ENCODE measurements at places on chromosomes 3 and 15.
A peak's percentile ranks its signal among the peaks of the same experiment; 100 is the strongest.

DNA sequence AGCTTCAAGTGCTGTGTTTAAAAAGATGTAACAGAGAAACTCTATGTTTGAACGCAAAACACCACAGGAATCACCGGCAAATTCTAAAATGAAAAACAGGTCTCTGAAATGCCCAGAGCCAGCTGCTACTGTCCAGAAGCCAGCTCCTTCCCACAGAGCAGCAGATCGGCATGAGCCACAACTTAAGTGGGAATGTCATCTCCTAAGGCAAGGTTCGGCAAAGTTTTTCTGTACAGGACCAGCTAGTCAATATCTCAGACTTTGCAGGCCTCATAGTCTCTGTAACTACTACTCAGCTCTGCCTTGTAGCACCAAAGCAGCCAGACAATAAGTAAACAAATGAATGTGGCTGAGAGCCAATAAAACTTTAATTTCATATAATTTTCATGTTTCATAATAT, 4.9 kb downstream of the PLOD2 start:
- no peak for DNase-seq

- DNase-seq, result no peak
Observed at GRCh38 chr3:124246949-124247348, 255.0 kb upstream of the ROPN1 start.

- no peak for DNase-seq
Observed at GRCh38 chr3:120119846-120120510, 25.7 kb upstream of the GSK3B start.

DNA sequence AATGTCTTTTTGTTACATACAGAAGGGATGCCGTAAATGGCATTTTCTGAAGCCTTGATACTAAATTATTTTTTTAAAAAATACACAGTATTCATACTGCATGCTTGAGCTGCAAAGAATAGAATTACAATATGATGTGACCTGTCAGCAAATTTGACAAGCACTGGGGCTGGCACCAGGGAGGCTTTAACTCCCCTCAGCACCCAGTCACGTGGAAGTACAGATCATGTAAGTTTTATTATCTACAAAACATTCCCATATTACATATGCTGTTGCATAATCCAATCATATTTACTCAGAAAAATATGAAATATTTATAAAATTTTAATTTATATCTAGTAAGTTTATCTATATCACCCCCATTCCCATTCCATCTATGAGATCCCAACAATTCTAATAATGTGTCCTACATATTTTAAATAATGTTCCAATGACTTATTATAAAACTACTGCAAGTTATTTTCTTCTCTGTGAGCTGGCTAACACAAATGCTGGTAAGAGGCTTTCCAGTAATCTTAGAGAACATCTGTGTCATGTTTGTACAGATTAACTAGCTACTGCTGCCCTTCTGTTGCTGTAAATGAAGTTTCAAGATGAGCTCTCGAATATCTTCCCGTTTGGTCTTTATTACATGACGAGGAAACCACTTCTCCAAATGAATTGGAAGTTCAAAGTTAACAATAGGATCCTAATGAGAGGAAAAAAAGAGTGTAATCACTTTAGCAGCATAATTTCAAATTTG, 5.2 kb upstream of the IMPG2 start:
- no peak for DNase-seq

DNA sequence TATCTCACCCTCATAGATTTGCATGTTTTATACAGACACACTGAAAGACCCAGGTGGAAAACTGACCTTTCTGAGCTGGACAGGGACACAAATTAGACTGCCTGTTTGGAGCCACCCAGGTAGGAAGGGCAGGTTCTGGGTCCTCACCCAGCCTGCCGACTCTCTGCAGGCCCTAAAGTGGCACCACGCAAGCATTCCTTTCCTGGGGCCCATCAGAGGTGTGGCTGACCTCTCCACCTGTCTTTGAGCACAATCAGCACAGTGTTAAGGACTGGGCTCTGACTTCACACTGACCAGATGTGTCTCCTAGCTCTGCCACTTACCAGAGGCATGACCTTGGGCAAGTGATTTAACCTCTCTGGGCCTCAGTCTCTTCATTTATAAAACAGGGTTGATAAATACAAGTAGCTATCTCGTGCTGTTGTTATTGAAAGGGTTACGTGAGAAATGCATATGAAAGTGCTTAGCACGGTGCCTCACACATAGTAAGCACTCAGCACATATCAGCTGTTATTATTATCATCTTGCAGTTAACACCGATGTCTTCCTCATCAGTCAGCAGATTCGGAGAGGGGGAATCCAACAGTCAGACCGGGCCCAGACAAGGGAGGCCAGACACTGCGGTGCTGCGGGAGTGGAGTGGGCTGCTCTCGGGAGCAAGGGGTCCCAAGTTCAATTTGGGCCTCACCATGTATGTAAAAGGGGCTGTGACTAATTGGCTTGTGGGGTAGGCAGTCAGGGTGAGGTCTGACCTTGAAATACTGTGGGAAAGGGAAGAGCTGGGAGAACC, 2.0 kb upstream of the TBC1D2B start:
- DNase-seq, result no peak

DNA sequence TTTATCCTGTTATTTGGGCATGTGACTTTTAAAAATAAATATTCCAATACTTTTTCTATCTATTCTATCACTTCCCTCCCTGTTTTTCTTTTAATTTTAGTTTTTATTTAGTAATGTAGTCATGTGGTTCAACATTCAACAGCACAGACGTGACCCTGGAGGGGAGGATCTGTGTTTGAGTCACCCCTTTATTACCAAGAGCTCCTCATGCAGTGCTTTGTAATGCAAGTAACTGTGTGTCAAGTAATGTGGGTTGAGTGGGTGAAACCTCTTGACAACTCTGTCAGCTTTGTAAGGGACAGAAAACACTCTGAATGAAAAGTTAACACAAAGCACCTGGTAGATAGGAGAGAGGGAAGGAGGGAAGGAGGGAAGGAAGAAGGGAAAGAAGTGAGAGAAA, 89.7 kb upstream of the FGF12 start:
- DNase-seq, result peak; percentile 55

DNA sequence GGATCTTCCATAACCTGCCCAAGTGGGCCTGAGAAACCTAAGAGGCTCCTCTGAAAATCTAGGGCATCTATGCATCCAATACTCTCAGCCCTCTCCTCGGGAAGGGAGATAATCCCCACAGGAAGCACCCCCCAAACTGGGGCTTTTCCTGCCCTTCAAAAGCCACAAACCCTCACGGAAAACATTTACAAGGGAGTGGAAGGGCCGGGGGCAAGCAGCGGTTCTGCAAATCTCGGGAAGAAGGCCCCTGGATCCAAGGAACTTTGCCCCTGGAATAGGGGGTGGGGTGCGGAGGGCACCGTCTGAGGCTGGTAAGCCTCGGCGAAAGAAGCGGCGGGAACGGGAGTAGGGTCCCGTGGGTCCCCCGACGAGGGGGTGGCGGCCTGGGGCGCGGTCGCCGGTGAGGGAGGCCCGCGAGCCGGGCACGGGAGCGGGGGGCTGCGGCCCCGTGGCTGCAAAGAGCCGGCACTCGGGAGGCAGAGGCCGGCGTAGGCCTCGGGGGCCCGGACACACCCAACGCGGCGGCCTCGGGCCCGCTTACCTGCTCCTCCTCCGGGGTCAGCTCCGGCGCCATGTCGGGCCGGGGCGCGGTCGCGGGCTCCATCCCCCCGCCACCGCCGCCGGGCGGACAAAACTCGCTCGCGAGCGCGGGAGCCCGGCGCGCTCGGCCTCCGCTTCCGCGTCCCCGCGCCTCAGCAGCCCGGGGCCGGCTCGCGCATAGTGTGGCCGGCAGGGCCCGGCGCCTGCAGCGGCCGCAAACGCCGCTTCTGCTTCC, 755 bp downstream of the PTPN9 start:
- no peak for DNase-seq

- no peak for DNase-seq
Observed at GRCh38 chr3:122918576-122919290, 108.8 kb downstream of the SEMA5B start.
